GM10248 (cell line): ENCODE measurements at places on chromosomes 6 and 20.

DNA sequence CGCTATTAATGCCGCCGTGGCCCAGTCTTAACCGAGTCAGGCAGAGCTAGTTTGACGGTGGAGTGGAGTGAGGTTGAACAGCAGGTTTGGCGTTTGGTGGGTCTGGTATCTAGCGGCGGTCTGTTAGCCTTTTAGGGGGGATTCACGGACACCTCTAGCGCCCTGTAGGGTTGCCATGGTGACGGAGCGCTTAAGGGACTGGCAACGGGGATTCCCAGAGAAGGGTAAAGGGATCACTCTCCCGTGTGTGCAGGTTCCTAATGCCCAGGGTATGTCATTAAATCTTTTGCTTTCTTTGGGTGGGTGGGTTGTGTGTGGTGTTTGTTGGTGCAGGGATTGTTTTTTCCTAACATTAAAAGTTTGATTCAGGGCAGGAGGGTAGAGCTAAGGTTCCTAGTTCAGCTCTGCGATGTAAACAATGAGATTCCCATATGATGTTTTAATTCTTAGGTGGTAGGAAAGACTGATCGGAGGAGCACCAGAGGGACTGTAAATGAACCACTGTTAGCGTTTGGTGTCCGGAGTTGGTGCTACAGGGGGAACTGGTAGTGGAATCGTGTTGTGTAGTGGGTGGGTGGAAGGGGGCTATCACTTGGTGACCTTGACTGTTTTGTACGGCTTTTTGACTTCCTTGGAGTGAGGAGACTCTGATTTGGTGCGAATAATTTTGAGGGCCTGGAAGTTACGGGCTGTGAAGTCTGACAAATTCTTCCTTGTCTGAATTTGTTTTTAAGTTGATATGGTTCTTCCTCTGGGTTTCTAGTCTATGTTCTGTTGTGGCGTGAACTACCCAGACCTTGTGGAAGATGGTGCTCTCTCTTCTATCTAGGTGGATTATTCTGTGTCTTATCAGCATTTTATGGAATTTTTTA, 5.0 kb downstream of the BRD2 start:
- no peak for DNase-seq

- DNase-seq = peak; percentile 78
Observed at GRCh38 chr6:36360241-36361054, 23.8 kb upstream of the BNIP5 start.

DNA sequence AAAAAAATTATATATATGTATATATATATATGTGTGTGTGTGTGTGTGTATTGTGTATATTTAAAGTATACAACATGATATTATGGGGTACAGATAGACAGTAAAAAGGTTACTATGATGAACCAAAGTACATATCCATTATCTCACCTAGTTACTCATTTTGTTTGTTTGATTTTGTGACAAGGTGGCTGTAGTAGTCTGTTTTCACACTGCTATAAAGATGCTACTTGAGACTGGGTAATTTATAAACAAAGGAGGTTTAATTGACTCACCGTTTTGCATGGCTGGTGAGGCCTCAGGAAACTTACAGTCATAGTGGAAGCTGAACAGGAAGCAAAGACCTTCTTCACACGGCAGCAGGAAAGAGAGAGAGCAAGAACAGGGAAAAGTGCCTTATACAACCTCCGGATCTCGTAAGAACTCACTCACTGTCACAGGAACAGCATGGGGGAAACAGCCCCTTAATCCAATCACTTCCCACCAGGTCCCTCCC, 30.2 kb upstream of the DACT2 start:
- DNase-seq = no peak

- no peak for DNase-seq
Observed at GRCh38 chr6:53059648-53060589, 5.3 kb upstream of the FBXO9 start.

DNA sequence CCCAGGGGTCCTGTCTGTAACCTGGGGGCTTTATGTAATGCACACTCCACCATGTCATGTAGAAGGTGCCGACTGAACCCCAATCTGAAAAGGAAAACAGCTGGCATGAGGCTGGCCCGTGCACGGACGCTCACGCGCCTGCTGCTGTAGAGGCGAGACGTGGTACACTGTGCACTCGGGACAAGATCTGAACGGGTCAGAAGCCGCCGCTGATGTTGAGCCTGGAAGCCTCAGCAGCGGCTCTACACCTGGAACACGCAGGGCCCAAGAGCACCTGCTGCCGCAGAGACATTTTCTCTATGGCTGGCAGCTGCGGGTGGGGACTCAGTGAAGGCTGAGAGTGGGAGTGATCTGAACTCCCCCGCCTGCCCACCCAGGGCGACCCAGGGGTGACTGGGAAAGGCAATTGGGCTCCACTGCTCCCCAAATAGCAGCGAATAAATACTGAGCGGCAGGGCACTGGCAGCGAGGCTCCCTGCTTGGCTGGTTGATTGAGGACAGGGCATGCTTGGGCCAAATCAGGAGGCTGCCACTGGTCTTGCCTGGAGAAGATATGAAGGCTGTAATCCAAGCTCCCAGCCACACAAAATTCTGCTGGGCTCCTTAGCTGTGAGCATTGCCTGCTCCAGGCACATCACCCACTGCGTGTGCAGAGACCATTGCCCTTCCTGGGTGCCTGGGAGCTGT, 2.5 kb upstream of the OGFR start:
- DNase-seq = no peak

DNA sequence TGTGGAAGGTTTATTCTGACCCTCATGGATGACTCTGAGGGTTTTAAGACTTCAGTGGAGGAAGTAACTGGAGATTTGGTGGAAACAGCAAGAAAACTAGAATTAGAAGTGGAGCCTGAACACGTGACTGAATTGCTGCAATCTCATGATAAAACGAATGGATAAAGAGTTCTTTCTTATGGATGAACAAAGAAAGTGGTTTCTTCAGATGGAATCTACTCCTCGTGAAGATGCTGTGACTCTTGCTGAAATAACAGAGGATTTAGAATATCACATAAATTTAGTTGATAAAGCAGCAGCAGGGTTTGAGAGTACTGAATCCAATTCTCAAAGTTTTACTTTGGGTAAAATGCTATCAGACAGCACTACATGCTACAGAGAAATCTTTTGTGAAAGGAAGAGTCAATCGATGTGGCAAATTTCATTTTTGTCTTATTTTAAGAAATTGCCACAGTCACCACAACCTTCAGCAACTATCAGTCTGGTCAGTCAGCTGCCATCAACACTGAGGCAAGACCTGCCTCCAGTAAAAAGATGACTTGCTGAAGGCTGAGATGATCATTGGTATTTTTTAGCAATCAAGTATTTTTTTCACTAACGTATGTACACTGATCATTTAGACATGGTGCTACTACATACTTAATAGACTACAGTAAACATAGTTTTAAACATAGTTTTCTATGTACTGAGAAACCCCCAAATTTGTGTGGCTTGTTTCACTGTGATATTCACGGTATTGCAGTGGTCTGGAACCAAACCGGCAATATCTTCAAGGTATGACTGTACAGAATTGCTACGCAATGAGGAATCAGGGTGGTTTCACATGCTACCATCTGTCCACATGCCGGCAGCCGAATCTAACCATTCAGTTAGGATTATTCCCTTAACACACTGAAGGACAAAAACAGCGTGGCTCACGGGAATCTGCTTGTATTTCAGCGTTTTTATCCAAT, 149.0 kb downstream of the MYB start:
- peak; percentile 31 for DNase-seq

- DNase-seq = no peak
Observed at GRCh38 chr6:6005051-6006005, 1.4 kb downstream of the NRN1 start.

DNA sequence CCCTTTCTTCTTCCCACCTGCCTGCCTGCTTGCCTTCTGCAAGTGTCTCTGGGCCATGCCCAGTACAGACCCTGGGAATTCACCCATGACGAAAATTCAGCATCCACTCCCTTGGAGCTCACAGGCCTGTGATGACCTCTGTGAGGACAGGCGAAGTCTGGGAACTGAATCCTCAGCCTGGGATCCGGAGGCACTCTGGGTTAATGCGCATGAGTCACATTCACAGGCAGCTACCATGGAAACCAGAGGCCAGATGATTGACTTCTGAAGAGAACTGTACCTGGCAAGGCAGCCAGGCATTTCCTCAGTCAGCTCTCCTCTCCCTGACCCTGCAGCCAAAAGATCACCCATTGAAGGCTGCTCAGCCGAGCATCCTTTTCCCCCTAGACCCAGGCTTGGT, 41.0 kb downstream of the SLC9A8 start:
- no peak for DNase-seq

GRCh38 chr6:92706976-92707375, 712.4 kb downstream of the EPHA7 start:
- DNase-seq = no peak

GRCh38 chr6:2677080-2677593, 73.6 kb downstream of the MYLK4 start:
- DNase-seq = no peak

DNA sequence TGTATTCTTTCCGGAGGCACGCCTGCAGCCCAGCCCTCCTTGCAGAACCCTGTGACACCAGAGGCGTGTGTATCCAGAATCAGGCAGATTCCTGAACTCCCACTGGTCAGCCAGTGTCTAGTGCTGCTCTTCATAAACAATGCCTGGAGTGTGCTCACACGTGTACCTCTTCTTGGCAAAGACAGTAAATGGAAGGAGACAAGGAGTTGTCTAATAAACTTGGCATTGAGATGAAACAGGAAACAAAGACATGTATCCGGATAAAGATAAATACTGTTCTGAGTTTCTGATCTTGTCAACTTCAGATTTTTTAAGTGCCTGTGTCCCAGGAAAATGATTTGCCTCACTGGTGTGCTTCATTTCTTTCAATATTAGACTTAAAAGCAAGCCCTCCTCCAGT, 1.7 kb downstream of the RPS6KA2 start:
- DNase-seq = no peak

- no peak for DNase-seq
Observed at GRCh38 chr6:148693882-148694484, 52.8 kb upstream of the UST start.

DNA sequence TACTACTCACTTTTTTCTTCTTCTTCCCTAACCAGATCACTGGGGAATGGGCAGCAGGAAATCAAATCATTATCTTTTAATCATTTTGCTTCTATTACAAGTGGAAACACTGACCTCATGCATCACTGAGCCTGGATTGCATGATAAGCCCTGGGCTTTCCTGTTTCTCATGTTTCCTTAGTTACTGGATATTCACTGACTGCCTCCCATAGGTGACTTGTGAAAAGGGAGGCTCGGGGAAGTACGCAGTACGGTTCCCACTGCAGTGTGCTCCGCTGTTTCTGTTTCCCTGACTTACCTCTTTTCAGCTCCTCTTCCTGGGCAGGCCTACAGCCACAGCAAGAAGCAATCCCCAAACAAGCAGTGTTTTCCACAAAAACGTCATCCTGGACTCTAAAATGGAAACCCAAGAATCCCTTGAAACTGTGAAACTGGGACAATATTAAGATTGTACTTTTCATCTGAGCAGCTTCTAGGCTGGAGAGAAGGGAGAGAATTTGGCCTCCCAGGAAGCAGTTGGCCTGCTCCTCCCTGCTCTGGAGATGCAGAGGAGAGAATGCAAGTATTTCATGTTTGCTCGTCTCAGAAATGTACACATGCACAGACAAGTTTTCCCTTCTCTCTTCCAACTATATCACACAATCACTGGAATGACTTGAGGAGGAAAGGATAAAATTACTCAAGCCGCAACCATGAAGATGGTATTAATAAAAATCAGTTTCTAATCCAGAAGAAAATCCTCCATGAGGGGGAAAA, 13.1 kb downstream of the BTNL2 start:
- DNase-seq = no peak

- DNase-seq = no peak
Observed at GRCh38 chr6:43760210-43761168, 9.5 kb upstream of the VEGFA start.

DNA sequence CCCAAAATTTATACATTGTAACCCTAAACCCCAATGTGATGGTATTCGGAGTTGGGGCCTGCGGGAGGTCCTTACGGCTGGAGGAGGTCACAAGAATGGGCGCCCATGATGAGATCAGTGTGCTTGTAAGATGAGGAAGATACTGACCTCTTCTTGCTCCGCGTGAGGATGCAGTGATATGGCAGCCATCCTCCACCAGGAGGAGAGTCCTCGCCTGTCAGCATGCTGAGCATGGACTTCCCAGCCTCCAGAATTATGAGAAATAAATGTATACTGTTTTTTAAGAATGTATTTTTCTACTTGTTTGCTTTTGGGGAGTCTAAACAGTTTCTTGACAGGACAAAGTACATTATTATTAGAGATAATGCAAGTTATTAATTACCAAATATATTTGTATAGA, 8.7 kb upstream of the SYNDIG1 start:
- no peak for DNase-seq

- no peak for DNase-seq
Observed at GRCh38 chr6:47545223-47545622, 67.6 kb downstream of the CD2AP start.

GRCh38 chr20:11958855-11959254, 41.2 kb downstream of the BTBD3 start:
- DNase-seq = no peak

DNA sequence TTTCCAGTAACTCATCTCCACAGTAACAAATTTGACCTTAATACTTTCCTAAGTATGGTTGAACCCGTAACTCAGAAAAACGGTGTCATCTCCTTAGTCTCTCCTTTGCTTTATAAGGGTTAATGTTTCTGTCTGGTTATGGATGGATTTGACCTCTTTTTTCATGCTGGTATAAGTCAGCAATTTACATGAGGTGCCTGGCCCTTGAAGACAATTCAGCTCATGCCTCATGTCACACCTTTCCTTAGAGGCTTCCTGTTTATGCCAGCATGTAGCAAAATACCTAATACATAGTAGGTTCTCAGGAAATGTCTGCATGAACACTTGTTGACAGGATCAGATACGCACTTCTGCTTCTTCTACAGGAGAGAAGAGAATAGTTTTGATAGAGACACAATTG, 37.7 kb upstream of the C20orf144 start:
- DNase-seq = no peak

- DNase-seq = no peak
Observed at GRCh38 chr6:35833536-35833935, 28.4 kb downstream of the LHFPL5 start.

DNA sequence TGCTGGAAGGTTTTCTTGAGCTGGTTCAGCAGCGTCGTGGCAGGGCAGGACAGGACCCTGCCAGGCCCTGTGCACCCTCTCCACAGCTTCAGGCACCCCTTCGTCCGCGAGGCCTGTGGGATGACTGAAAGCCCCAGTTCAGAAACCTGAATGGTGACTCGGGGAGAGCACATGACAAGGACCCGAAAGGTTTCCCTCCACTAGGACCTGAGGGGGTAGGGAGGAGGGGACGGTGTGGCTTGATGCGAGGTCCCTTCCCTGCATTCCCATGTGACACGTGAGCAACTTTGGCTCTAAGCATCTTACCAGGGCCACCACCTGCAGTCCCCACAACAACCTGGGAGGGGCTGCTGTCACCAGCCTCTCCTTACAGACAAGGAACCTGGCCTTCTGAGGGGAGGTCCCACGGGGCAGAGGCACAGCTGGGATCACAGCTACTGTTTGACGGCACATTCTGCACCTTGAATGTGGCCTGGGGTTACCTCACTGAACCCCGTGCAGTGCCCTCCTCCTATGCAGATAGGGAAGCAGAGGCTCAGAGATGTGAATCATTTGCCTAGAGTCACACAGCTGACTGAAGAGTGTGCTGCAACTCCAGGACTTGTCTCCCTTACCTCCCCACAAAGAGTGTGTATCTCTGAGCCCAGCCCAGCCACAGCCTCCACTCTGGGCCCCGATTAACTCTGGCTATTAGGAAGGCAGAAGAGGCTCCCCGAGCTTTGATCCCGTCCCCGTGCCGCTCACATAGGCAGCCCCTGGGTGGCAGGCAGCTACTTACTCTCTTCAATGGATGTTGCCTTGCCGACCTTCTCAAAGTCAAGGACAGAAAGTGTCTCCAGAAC, 84.6 kb downstream of the PTPN1 start:
- no peak for DNase-seq
